ENCODE measurements at places on chromosomes 4 and X.

DNA sequence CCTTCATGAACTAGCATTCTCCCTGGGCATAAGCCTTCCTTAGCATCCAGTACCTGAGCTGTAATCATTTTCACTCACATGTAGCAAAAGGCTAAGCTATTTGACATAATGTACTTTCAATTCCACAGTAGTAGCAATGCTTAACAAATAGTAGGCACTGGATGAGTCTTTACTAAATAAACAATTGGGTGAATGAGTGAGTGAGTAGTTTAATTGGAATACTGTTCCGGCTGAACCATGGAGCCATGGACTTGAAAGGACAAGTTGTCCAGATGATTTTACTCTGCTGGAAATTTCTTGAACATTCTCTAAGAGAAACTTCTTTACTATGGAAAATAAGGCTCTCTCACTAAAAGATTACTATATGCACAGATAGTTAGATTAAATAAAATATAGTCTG is 159.3 kb downstream of the FAM47B start:
- no peak overlapping the region for H3K27ac ChIP-seq
- H3K36me3 ChIP-seq = no peaks in the 10 kb centered on the region
- no peaks in the 10 kb centered on the region for H3K4me1 ChIP-seq
- no peaks in the 10 kb centered on the region for H3K27me3 ChIP-seq

- no peak overlapping the region for H3K27ac ChIP-seq
- H3K4me1 ChIP-seq = no peaks in the 10 kb centered on the region
- no peak for DNase-seq
- no peaks in the 10 kb centered on the region for H3K36me3 ChIP-seq
- H3K27me3 ChIP-seq = no peaks in the 10 kb centered on the region
- no peak overlapping the region for H3K4me3 ChIP-seq
These were observed 453.1 kb downstream of the EPHA5 start for GRCh38 chr4:65217179-65217578.

- no peak overlapping the region for H3K27ac ChIP-seq
- H3K4me1 ChIP-seq = no peaks in the 10 kb centered on the region
- no peaks in the 10 kb centered on the region for H3K27me3 ChIP-seq
- no peak for DNase-seq
These were observed 9.6 kb downstream of the DCX start for GRCh38 chrX:111402344-111402743.

GRCh38 chr4:7388627-7389026 is 46.1 kb downstream of the PSAPL1 start:
- no peaks in the 10 kb centered on the region for H3K36me3 ChIP-seq
- H3K27me3 ChIP-seq = no peaks in the 10 kb centered on the region
- H3K4me3 ChIP-seq = no peak overlapping the region
- no peak for DNase-seq

DNA sequence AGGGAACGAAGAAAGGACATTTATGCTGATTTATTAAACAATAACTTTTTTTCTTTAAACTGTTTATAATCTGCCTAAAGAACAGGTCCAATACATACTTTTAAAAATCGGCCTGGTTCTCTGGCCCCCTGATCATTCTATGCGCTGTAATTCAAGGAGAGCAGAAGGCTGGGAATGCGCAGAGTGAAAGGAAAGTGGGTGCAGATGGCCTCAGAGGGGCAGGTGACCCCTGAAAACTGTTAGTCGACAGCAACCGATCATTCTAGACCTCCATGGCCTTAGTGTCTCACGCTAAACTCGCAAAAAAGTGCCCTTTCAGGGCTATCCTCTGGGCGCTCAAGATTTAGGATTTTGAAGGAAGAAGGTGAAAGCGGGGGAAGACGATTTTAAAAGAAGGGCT is 2.2 kb downstream of the PDE5A start:
- H3K27me3 ChIP-seq = no peaks in the 10 kb centered on the region
- peaks cover 48% of the 10 kb centered on the region for H3K4me1 ChIP-seq
- no peaks in the 10 kb centered on the region for H3K36me3 ChIP-seq
- peak overlapping the region; percentile 85 for H3K4me3 ChIP-seq

DNA sequence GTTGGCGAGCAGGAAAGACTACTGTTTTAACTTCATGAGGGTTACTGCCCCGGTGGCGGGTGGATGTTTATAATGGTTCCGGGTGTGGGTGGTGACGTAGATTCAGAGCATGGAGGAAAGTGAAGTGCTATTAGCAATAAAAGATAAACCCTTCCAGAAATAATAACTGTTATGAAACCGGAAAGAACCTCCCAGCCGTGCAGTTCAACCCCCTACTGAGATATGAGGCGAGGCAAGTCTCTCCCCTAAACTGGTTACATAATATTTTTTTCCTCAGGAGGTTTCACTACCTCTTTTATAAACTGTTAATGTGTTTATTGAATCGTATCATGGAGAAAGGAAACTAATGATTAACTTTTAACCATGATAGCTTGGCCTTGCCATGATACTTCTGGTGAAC is 33.9 kb upstream of the STIM2 start:
- H3K27ac ChIP-seq = no peak overlapping the region
- H3K4me3 ChIP-seq = no peak overlapping the region
- no peaks in the 10 kb centered on the region for H3K4me1 ChIP-seq
- H3K36me3 ChIP-seq = no peaks in the 10 kb centered on the region
- no peaks in the 10 kb centered on the region for H3K27me3 ChIP-seq

DNA sequence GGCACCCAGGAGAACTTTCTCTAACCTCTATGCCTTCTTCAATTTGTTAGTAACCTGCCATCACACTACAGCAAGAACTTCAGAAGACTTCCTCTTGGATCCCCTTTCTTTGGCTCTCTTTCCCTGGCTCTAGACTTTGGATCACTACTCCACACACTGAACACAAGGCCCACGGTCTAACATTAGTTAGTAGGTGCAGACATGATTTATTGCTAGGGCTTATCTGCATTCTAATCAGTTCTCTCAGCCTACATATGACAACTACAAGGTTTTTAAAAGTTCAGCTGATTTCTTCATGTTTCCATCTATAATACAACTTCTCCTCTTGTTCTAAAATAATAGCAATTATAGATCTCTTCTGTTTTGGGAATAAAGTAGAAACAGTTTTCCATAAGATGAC is 209.1 kb upstream of the ANXA10 start:
- no peaks in the 10 kb centered on the region for H3K4me1 ChIP-seq
- no peaks in the 10 kb centered on the region for H3K27me3 ChIP-seq
- no peak for DNase-seq
- H3K36me3 ChIP-seq = no peaks in the 10 kb centered on the region

DNA sequence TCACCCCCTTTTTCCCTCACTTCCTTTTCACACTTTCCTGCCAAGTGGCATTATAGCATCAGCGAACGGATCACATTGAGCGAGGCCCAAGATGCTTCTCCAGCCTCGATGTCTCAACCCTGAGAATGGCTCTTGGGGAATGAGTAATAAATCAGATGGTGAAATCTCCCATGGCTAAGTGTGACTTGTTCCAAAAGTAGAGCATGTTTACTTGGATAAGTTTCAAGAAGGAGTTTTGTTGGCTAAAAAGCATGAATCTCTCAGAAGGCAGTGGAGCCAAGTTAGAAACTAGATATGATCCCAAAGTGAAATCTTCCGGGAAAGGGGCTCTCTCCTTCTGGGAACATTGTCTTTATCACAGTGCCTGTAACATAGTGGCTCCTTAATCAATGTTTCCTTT is 316.3 kb downstream of the CAMK2D start:
- peak; percentile 37 for DNase-seq
- peak overlapping the region; percentile 74 for H3K27ac ChIP-seq
- peak overlapping the region; percentile 38 for H3K4me3 ChIP-seq
- H3K4me1 ChIP-seq = peaks cover 14% of the 10 kb centered on the region
- no peaks in the 10 kb centered on the region for H3K27me3 ChIP-seq

DNA sequence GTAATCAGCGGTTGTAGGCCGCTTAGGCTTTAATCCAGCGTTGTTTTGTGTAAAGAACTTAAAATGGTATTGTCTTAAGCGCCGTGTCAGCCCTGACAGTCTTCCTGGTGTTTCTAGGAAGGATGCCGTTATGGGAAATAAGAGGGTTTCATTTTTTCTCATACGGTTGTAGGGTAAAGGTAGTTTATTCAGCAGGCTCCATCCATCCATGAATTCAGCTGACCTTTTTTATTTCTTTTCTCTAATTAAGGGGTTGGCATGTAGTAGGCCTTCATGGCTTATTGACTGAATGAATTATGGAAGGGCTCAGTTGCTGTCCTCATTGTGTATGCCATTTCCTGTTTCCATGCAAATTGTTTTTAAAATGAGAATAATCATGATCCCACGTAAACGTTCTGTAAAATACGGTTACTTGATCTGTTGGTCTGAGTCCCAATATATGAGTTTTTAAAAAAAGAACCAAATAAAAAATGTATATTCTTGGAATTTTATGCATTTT is 693 bp downstream of the OCIAD1 start:
- H3K4me1 ChIP-seq = peaks cover 15% of the 10 kb centered on the region
- H3K27me3 ChIP-seq = no peaks in the 10 kb centered on the region
- no peak for DNase-seq
- peak overlapping the region; percentile 96 for H3K4me3 ChIP-seq
- H3K27ac ChIP-seq = peak overlapping the region; percentile 87
